ENCODE measurements at places on chromosomes 6 and 20. TPM values are rescaled to one million over a fixed set of nuclear protein-coding genes. Genes with fewer than 3 reads are reported as not detected.
A peak's percentile ranks its signal among the peaks of the same experiment; 100 is the strongest.

DNA sequence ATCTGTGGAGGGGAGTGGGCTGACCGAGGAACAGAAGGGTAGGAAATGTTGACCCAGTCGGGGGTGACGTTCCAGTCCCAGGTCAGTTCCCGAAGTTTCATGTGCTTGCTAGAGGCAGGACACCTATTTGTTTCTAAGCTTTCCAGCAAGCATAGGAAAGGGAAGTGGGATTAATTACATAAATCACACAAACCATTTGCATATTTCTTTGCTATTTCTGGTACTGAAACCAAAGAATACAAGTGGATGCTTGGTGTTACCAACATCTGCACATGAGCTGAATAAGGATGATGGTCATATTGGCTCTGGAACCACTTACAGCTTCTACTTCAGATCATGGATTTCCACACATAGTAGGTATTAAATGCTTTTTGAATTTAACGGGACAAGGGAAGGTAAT is 546.5 kb downstream of the PRKN start:
- H3K36me3 ChIP-seq: no peaks in the 10 kb centered on the region
- H3K4me1 ChIP-seq: peaks cover 24% of the 10 kb centered on the region
- no peak overlapping the region for H3K4me3 ChIP-seq
- H3K27me3 ChIP-seq: peaks cover 2% of the 10 kb centered on the region
- DNase-seq: no peak

Gene FYN
- total RNA-seq: 474 TPM

Gene PDYN
- not detected for total RNA-seq

DNA sequence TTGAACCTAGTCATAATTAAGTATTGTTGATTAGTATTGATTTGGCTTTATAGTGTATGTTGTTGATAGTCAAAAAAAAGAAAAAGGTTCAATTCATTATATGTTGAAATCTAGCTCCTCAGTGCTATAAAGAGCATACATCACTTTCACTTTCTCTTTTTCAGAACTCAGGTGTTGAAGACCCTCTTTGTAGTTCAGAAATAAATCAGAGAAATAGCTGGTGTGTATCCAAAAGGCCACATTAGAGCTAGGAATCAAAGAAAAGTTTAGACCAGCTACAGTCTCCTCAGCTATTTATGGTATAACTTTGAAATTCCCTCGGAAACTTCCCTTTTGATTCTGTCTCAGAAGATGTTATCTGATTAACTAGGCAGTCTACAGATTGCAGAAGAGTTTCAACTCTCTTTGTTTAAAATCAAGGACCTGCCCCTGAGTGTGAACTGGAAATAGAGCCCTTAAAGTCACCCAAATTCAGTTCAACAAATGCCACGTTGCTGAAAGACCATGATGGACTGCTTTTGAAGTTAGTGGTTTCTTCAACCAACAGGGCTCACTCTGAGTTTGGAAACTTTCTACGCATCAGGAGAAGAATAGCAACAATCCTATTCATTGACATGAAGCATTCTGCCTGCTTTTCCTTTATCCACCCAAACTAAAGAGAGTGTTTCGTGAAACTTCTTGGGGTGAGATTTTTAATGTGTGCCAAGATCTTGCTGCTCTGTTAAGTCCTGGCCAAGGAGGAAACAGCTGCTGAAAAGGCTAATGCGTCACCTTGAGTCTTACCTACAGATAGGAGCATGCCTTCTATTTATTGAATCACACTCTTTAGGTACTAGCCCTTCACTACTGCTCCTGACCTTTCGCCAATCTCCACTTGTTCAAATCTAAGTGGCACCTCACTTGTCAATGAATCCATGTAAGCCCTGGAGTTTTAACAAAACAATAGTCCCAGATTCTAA is 111.7 kb downstream of the TNFRSF21 start:
- H3K27ac ChIP-seq: no peak overlapping the region
- no peak for DNase-seq
- no peaks in the 10 kb centered on the region for H3K4me1 ChIP-seq
- H3K36me3 ChIP-seq: no peaks in the 10 kb centered on the region

DNA sequence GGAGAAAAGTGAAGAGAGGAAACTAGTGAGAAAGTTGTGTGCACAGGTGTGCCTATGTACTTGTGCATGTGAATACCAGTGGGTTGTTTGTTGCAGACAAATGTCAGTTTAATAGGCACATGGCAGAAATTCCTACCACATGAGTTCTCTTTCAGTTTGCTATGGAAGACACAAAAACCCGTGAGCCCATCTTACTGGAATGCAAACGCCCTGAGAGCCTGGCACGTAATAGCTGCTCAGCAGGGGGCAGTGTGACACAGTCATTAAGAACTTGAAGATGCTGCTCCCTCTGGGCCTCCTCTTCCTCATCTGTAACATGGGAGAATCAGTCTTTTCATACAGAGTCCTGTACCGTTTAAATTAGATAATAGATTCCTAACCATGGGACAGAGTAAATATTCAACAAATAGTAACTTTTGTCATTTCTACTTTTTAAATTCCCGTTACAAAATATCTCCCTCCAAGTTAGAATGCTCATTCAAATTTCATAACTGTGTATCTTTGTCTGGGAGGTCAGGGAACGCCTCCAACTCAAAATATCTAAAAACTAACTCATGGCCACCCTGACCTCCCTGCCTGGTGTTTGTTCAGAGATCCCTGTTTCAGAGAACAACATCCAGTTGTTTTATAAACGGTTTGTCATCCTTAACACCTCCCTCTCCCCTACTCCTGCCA is 802.9 kb downstream of the MAFB start:
- no peak overlapping the region for H3K4me3 ChIP-seq
- no peaks in the 10 kb centered on the region for H3K36me3 ChIP-seq
- H3K4me1 ChIP-seq: no peaks in the 10 kb centered on the region
- no peak overlapping the region for H3K27ac ChIP-seq
- no peaks in the 10 kb centered on the region for H3K27me3 ChIP-seq

Gene SLC17A9
- 7.0 TPM for total RNA-seq

GRCh38 chr6:150403458-150404246 is 34.8 kb downstream of the IYD start:
- no peaks in the 10 kb centered on the region for H3K27me3 ChIP-seq
- H3K4me1 ChIP-seq: peaks cover 8% of the 10 kb centered on the region
- no peak overlapping the region for H3K4me3 ChIP-seq

Gene CALHM5
- total RNA-seq: 7.2 TPM

DNA sequence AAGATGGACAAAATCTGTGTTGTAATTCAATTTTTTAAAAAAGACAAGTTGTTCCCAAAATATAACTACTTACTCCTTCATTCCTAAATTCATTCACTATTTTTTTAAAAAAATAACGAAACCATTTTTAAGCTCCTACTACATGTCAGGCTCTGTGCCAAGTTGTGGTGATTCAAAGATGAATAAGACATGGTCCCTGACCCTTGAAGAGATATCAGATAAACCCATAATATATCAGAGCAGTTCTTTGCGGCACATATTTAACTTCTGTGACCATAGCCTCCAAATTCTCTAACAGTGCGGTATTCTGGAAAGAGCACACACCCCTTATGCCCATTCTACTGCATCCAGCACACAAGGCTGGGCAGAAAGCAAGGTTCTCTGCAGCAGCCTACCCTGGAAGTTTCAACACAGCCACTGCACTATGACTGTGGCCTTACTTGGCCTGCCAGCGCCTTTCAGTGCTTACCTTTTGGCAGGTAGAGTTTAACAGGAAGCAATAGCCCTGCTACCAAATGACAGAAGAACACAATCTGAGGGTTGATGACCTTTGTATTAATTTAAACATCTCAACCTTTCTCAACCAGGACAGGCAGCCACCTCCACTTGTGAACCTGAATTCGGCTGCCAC is 406.5 kb downstream of the BTBD9 start:
- no peaks in the 10 kb centered on the region for H3K36me3 ChIP-seq
- no peak overlapping the region for H3K4me3 ChIP-seq
- H3K27me3 ChIP-seq: peaks cover 3% of the 10 kb centered on the region
- no peak overlapping the region for H3K27ac ChIP-seq

DNA sequence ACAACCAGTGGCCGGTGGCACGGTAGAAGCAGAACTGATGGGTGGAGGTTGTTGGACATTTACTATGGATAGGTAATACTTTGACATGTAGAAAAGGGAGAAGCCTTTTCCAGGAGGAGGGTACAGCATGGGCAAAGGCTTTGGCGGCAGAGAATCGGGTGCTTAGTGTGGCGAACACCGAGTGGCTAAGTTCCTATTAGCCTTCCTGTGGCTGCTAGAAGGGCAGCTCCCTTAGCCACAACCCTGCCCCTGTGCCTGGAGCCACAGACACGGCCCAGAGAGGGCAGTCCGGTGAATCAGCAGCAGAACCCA is 37.9 kb upstream of the TGM2 start:
- peaks cover 3% of the 10 kb centered on the region for H3K27me3 ChIP-seq
- DNase-seq: no peak
- no peak overlapping the region for H3K27ac ChIP-seq
- H3K36me3 ChIP-seq: no peaks in the 10 kb centered on the region
- no peak overlapping the region for H3K4me3 ChIP-seq

Gene ULBP1
- 24.8 TPM for total RNA-seq

DNA sequence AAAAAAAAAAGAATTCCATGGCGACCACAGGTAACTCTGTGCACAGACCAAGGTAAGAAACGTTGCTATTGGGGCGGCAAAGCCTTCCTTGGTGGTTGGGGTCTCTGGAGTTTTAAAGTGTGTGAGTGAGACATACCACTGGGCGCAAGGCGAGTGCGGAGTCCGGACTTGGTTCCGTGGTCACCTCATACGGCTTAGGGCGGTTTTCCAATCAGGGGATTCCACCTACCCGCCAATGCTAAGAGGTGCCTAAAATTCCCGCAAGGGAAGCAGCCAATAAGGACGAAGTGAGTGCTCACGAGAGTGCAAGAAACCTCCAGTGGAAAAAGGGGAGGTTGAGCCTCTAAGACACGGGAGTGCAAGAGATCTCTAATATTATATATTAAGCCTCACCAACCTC is 68.6 kb upstream of the PRSS16 start:
- peak overlapping the region; percentile 57 for H3K27ac ChIP-seq
- H3K4me1 ChIP-seq: peaks cover 22% of the 10 kb centered on the region
- no peaks in the 10 kb centered on the region for H3K36me3 ChIP-seq
- DNase-seq: peak; percentile 6
- peaks cover 16% of the 10 kb centered on the region for H3K27me3 ChIP-seq

Gene GDAP1L1
- 1.7 TPM for total RNA-seq
